ENCODE measurements at places on chromosomes 13 and 19.

- DNase-seq: no peak
Observed at GRCh38 chr13:26075498-26075897, 23.7 kb upstream of the SHISA2 start.

GRCh38 chr19:36771261-36772231 lies 1.1 kb downstream of the ZNF850 start:
- peak; percentile 50 for DNase-seq

DNA sequence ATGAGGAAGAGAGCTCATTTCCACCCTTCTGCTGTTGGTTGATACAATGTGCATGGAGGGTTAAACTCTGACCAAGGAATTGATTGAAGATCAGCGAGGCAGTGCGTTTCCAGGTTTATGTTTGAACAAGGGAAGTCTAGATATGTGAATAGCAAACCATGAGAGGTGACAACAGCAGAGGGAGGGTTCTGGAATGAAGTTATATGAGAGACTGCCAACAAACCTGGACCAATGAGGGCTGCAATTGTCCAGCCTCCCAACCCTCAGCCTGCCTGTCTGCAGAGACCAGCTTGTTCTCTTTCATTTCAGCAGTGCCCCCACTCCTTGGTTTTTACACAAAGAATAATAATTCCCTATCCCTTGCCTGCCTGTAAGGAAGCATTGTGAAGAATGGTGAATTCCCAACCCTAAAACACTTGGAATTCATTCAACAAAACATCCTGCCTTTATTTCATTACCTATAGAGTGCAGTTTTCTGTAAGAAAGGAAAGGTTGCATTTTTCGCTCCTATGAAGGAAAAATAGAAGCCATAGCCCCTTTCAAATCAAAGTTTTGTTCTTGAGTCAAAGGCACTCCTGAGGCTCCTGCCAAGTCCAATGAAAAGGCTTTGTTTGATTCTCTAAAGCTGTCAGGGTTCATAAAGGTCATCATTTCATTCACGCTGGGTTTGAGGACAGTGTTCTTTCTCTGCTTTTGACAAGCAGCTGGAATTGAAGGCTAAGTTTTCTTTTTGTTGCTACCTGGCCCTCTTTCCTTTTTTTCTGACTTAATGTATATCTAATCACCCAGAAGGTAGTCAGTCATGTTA lies 53.6 kb upstream of the ABCC4 start:
- DNase-seq: no peak

GRCh38 chr13:88541994-88542393 lies 870.8 kb downstream of the SLITRK5 start:
- no peak for DNase-seq

GRCh38 chr13:57326532-57326931 lies 159.5 kb downstream of the PRR20E start:
- no peak for DNase-seq

DNA sequence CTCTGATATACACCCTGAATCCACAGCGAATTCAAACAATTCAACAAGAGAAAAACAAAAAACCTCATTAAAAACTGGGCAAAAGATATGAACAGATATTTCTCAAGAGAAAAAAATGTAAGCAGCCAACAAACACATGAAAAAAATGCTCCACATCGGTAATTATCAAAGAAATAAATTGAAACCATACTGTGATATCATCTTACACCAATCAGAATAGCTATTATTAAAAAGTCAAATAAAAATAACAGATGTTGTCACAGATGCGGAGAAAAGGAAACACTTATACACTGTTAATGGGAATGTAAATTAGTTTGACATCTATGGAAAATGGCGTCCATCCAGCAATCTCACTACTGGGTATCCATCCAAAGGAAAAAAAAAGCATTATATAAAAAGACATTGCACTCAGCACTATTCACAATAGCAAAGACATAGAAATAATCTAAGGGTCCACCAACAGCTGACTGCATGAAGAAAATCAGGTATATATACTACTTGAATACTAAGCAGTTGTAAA lies 1495.0 kb upstream of the PCDH20 start:
- DNase-seq: no peak

DNA sequence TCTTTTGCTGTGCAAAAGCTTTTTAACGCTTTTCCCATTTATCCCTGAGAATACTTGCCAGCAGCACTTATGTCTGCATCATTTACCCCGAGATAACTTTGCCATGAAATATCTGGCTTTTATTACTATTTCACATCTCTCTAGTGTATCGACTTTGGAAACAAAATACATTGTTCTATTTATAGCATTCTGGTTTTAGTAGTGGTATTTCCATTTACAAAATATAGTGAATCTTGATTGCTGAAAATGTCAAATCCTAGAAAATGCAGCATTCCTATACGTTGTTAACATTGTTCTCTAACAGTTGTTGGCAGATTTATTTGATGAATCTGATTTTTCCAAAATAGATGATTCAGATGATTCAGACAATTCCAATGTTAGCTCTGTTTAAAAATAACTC lies 189.3 kb upstream of the SPRY2 start:
- no peak for DNase-seq

DNA sequence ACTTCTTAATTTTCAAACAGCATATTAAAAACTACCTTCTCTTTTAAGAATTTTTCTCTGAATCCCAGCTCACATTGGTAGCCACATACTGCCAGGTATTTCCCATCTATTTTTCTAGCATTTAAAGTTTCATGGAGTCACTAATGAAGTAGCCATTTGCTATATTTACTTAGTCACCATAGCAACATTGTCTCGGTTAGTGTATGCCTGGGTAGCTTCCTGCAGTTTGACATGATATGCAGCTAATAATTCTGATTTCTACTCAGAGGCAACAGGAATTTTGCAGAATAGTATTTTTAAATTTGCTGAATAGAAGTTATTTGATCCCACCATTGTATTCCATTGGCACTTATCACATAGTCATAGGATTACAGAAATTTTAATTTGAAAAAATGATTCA lies 30.9 kb upstream of the KCTD4 start:
- DNase-seq: no peak

DNA sequence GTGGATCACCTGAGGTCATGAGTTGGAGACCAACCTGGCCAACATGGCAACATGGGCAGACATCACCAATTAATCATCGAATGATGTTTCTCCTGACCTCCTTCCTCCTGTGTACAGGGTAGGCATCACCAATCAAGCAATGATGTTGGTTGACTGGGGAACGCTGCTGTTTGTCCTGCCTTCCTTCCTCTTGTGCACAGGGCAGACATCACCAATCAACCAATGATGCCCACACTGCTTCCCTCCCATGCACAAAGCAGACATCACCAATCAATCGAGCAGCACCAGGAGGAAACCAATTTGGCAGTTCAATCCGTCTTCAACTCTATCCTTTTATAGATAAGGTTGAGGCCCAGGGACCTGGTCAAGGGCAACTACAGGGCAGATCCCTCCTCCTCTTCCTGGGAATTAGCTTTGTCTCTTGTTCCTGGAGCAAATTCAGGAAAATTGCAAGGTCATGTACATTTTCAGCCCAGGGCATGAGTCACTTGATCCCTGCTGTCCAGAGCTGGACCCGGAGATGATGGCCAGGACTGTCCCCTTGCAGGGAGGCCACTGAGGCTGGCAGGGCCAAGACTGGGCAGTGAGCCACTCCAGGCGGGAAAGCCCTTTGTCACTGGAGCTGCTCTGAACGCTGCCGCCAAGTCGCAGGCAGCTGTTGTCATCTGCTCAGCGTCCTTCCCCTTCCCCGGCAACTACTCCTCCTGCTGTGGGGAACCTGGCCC lies 5.3 kb upstream of the CSNK1G2 start:
- peak; percentile 46 for DNase-seq

DNA sequence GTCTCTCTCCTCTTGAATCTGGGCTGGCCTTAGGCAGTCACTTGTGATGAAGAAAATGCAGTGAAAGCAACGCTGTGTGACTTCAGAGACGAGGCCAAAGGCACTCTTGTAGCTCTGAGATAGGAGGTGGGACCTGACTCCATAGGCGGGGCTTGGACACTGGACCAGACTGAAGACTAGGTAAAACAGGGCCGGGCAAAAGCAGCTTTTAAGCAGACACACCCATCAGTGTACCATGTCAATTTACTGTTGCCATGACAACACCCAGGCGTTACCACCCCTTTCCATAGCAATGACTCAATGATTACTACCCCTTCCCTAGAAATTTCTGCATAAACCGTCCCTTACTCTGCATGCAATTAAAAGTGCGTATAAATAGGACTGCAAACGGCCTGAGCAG lies 6.6 kb upstream of the EID2 start:
- DNase-seq: no peak

DNA sequence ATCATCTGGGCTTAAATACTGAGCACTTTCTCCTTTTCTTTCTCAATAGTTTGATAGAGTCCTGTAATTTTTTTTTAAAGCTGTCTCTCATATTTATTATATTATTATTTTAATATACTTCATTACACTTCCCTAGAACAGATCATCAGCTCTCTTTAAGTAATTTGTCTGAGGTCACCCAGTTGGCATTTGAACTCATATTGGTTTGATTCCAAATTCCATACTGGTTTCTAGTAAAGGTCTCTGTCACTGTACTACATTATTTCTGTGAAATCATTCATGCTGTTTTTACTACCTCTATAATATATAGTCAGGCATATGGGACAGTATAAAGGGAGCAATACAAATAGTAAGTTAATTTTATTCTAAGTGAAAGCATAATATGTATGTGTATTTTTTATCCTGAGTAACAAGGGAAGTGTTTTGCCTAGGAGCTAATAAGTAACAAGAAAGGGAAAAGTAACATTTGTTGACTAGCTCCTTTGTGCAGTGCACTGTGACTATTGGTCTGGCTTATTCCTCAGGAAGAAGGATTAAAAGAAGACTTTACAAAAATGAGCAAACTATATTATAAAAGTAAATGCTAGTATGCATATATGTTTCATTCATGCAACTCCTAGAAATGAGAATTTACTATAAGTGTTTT lies 14.3 kb downstream of the LPAR6 start:
- DNase-seq: no peak

DNA sequence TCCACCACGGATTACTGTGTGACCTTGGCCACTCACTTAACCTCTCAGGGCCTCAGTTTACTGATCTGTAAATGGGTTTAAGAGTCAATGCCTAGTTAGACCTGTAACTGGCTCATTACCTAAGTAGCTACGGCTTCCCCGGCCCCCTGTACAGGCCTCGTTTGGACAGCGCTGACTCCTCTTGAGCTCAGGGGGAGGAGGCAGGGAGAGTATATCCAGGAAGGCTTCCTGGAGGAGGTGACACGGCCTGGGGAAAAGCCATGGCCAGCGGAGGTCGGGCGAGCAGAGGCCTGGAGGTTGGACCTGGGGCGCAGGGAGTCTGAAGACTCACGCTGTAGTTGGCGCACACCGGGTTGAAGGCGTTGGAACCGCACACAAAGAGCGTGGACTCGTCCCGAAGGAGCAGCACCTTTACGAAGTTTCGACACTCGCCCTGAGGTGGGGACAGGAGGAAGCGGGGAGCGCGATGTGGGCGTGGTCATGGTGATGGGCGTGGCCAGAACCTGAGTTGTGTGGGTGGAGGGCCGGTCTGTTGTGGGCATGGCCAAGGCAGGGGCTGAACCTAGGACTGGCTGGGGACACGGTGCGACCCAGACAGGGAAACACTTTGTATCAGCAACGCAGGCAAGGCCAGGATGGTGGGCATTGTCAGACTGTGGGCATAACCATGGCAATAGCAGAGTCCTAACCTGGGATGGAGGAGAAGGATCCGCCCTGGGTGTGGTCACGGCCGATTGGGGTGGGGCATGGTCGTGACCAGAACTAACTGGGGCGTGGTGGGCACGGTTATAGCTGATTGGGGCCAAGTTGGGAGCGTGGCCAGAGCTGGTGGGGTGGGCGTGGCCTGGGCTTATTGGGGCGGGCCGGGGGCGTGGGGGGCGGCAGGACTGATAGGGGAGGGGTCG lies 3.6 kb downstream of the SEMA6B start:
- no peak for DNase-seq

DNA sequence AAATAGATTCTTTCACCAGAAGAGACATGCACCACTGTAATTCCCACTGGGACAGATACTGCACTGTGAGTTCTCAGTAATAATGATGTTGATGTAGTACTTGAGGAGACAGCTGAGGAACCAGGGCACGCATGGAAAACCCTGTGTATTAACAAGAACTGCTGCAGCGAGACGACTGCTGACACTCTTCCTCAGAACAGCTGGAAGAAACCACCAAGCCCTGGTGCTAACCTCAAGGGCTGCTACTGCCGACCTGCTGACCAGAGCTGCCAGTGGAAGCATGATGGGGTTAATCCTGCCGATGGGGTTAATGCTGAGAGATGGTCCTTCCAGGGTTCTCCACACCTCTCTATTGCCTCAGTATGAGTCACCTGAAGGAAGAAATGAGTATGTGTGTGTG lies 45.6 kb downstream of the EDNRB start:
- no peak for DNase-seq

DNA sequence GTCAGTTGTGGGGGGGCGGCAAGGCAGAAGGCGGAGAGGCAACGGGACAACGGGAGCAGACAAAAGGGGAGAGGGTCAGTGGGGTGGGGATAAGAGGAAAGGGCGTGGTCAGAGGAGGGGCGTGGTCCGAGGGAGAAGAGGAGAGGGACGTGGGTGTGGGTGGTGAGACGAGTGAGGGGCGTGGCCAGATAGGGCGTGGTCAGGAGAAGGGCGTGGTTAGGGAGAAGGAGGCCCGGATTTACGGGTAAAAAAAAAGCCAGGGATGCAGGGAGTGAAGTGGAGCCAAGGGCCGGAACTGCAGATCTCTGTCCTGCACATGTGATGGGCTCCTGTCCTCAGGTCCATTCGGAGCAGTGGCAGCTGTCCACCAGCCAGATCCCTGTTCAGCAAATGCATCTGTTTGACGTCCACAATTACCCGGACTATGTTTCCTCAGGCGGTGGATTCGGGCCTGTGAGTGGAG lies 21.5 kb downstream of the CPT1C start:
- DNase-seq: no peak

DNA sequence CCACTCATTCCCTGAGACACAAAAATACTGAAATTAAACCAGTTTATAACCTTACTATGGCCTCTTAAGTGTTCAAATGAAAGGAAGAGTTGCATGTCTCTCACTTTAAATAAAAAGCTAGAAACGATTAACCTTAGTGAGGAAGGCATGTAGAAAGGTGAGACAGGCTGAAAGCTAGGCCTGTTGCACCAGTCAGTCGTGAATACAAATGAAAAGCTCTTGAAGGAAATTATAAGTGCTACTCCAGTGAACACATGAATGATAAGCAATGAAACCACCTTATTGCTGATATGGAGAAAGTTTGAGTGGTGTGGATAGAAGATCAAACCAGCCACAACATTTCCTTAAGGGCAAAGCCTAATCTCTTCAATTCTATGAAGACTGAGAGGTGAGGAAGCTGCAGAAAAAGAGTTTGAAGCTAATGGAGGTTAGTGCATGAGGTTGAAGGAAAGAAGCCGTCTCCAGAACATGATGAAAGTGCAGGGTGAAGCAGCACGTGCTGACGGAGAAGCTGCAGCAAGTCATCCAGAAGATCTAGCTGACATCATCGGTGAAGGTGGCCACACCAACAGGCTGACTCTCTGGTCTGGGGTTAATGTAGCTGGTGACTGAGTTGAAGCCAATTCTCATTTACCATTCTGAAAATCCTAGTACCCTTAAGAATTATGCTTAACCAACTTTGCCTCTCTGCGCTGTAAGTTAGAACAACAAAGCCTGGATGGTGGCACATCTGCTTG lies 94.5 kb upstream of the TEX29 start:
- no peak for DNase-seq

Measured in CD4-positive, alpha-beta T cell treated with Interleukin-17A for 1 hour (primary cell).